Gastroesophageal sphincter (tissue), 4 donors: ENCODE measurements at places on chromosomes 6 and 20. TPM values are rescaled to one million over a fixed set of nuclear protein-coding genes. Genes with fewer than 3 reads are reported as not detected.

DNA sequence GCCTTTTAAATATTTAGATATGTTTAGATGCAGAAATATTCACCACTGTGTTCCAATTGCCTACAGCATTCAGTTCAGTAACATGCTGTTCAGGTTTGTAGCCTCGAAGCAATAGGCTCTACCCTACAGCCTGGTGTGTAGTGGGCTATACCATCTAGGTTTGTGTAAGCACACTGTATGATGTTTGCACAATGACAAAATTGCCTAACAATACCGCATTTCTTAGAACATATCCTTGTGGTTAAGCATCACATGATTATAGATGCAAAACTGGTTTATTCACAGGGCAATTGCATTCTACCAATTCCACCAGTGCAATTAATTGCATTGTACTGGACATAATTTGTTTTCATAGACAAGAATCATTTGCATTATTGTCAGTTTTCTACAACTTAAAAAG is 7.9 kb upstream of the SLC22A16 start:
- no peak for ATAC-seq

DNA sequence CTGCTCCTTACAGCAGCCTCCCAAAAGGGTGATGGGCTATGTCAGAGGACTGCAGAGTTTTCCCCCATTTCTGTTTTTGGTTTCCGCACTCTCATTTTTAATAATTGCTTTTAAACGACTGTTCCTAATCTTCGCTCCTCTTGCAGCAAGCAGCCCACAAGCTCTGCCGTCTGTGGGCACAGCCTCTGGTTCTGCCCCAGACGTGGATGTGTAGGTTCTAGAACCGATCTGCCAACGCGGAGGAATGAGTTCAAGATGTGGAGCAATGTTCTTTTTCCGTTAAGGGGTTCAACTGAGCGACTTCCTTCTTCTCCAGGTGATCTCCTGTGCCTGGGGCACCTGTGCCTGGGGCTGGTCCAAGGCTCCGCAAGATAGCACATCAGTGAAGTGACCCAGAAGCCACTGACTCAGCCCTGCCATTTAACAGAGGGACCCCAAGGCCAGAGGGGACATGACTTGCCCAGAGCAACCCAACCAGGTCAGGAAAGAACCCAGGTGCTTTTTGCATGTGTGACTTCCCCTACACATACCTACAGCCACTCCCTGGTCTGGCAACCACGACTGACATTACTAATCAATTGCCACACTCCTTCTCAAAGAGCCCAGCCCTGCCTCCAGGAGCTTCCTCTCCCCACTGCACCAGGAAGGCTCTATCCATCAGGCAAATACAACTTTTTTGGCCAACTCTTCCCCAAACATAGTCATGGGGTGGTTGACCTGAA is 22.7 kb downstream of the PMEPA1 start:
- ATAC-seq: no peak

DNA sequence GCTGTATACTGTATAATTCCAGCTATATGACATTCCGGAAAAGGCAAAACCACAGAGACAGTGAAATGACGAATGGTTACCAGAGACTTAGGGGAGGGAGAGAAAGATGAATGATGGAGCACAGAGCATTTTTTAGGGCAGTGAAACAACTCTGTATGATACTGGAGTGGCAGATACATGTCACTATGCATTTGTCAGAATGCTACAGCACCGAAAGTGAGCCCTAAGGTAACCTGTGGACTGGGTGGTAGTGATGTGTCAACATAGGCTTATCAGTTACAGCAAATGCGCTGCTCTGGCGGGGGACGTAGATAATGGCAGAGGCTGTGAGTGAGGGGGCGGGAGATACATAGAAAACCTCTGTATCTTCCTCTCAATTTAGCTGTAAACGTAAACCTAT is 201.3 kb upstream of the SSTR4 start:
- ATAC-seq: no peak

CD24 gene
- 3.1 TPM for total RNA-seq

DNA sequence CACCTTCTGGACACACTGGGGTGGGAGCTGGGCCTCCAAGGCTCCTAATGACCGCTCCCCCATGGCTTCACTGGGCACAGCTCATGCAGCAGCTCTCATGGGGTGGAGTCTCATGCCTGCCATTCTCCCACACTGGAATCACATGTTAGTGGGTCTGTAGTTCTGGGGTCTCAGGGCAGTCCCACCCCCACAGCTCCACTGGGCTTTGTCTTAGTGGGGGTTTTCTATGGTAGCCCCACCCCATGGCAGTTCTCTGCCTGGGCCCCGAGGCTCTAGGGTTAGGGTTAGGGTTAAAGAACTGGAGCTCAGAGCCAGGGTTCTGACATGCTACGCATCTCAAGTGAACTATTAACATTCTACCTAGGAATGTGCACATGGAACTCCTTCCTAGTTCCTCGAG is 139.0 kb downstream of the PCSK2 start:
- no peak for ATAC-seq
